ENCODE measurements at places on chromosomes 4 and X.

GRCh38 chrX:53421772-53422085 lies 725 bp downstream of the SMC1A start:
- no peak for DNase-seq

- no peak for DNase-seq
These were observed 37.2 kb downstream of the IDS start for GRCh38 chrX:149467920-149468319.

DNA sequence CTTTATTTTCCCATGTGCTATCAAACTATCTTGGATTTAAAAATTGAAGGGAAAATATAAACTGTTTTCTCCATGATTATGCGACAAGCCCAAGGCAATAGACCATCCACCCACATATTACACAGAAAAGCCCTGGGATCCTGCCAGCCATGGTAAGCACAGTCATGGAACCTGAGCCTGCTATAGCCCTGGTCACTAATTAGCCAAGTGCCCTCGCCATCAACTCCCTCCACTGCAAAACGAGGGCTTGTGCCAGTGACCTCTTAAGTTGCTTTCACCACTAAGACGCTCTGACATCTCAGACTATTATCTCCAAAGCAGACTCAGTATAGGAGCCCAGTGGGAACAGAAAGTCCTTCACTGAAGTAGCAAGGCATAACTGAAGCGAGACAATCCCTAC lies 69.2 kb downstream of the NLGN4X start:
- no peak for DNase-seq

DNA sequence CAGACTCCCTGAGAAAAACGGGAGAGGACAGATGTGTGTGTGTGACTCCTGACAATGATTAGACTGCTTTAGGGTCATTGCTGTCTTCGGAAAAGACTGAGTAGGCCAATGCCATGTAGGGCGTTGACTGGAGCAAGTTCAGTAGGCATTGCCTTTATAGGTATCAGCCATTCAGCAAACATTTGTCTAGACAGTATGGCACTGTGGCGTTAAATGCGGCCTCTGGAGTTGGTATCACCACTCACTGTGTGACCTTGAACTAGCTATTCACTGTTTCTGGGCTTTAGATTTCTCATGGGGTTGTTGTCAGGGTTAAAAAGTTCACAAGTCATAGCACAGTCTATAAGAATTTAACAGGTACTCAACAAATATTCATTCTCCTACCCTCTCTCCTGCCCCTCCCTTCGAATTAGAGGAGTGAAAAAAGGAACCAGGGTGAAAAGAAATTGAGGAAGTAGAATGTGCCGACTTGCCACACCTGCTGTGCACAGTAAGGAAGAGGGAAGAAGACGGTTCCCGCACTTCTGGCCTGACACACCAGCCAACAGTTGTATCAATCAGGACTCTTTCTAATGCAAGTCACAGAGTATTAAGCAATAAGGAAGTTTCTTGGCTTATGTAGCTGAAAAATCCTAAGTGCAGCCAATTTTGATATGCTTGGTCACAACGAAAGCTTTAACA lies 83.2 kb upstream of the PLAC8 start:
- no peak for DNase-seq

- DNase-seq = no peak
These were observed 23.2 kb downstream of the TNIP3 start for GRCh38 chr4:121140716-121141460.

GRCh38 chr4:128782076-128782715 lies 27.3 kb upstream of the JADE1 start:
- no peak for DNase-seq

- no peak for DNase-seq
These were observed 6.5 kb downstream of the FATE1 start for GRCh38 chrX:151722241-151722846.

- DNase-seq = no peak
These were observed 460 bp upstream of the GEMIN8 start for GRCh38 chrX:14030174-14030530.

DNA sequence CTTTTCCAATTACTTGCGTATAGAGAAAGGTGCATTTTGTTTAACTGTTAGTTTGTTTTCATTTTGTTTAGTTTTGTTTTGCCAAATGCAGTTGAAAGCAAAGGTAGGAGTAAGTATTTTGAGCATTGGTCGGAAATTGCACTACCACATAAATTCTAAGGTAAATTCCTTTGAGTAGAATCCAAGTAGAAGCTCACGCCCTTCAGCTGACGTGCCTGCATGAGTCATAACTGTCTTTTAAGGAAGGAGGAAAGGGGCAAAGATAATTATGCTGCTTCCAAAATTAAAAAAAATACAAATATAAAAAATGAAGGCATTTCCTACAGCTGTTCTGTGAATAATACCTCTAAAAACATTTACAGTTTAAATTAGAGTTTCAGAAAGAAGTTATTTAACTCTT lies 110.2 kb upstream of the MYOZ2 start:
- DNase-seq = peak; percentile 50

DNA sequence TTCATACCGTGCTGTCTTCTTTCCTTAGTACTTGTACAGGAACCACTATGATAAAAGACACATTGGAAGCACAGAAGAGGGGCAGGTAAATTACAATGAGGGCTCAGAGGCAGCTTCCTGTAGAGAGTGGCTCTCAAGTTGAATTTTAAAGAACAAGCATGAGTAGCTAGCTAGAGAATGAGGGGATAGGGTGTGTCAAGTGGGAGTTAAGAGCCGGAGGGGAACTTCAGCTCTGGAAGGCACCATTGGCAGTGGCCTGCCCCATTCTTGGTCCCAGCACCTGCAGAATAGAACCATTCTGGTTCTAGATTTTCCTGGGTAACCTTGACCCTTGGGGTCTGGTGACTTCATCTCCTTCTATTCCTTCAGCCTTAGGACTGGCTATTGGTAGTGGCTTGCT lies 34.0 kb upstream of the JADE1 start:
- no peak for DNase-seq

DNA sequence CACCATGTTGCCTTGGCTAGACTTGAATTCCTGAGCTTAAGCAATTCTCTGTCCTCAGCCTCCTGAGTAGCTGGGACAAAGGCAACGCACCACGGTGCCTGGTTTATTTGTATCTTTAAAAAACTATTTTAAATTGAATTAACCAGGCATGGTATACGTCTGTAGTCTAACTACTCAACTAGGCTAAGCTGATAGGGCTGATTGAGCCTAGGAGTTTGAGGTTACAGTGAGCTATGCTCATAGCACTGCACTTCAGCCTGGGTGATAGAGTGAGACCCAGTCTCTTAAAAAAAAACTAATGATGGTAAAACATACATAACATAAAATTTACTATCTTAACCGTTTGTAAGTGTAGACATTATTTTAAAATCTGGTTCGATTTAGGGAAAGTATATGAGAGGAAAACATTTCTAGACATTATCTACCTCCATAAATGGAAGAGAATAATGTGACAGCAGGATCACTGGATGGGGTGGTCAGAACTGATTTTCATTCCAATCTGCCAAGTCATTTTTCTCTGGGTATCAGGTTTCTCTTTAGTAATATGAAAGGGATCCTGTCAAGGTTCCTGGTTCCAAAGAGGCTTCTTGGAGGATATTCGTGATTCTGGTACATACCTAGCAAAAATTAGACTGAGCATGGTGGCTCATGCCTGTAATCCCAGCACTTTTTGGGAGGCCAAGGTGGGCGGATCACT lies 8.7 kb upstream of the ITGB1BP2 start:
- DNase-seq = no peak

DNA sequence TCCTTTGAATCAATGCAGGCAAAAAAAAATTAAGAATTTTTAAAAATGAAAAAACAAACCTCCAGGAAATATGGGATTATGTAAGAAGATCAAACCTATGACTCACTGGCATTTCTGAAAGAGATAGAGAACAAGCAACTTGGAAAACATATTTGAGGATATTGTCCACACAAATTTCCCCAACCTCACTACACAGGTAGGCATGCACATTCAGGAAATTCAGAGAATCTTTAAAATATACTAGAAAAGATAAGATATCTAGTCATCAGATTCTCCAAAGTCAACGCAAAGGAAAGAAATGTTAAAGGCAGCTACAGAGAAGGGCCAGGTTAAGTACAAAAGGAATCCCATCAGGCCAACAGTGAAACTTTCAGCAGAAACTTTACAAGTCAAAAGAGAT lies 85.6 kb downstream of the ANTXR2 start:
- DNase-seq = no peak

GRCh38 chr4:78361621-78362120 lies 189.9 kb upstream of the ANXA3 start:
- no peak for DNase-seq

DNA sequence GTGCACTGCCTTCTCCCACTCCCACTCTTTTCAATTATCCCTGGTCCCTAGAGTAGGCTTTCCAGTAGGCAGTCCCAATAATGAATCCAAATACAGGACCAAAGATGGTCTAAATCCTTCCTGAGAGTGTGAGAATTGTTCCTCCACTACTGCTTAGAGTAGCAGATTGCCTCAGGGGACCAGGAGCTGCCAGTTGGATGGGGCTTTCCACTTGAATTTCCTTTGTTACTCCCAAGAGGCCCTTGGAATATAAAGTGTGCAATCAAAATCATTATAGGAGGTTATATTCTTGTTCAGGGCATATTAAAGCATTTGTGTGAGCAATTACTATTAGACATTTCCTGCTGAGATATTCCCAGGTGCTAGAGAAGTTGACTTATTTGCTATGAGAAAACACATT lies 156.6 kb upstream of the TLL1 start:
- no peak for DNase-seq

DNA sequence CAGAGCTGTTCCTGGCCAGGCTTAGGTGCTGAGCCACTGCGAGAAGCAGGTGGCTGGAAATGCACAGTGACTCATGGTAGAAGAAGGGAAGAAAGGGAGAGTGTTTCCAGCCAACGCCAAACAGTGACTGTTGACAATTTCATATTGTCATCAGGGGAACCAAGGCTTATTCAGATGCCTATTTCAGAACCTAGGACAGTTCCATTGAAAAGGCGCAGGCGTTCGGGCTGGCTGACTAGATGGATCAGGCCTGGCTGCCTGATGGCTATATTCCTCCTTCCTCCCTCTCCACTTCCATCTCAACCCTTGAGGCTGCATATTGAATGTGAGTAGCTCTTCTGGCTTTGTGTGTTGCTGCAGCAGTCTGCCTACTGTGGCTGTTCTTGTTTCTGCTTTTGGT lies 73.0 kb upstream of the FRMPD4 start:
- no peak for DNase-seq

GRCh38 chr4:165369522-165369921 lies 9.3 kb upstream of the CPE start:
- no peak for DNase-seq

GRCh38 chr4:129064717-129065116 lies 28.6 kb downstream of the SCLT1 start:
- DNase-seq = no peak

DNA sequence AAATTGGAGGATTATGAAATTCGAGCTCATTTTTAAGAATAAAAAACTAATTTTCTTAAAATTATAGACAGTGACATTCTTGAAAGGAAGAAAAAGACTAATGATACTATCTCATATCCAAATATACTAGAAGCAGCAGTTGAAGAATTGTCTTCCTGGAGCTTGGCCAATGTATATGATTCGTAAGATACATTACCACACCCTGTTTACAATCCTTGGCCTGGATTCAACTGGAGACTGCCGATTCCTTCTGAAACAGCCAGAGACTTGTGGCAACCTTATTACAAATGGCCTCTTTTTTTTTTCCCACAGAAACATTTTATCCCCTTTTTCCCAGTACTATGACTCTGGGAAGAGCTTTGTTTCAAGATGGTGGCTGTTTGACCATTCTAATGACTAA lies 571.2 kb upstream of the FAT1 start:
- no peak for DNase-seq

DNA sequence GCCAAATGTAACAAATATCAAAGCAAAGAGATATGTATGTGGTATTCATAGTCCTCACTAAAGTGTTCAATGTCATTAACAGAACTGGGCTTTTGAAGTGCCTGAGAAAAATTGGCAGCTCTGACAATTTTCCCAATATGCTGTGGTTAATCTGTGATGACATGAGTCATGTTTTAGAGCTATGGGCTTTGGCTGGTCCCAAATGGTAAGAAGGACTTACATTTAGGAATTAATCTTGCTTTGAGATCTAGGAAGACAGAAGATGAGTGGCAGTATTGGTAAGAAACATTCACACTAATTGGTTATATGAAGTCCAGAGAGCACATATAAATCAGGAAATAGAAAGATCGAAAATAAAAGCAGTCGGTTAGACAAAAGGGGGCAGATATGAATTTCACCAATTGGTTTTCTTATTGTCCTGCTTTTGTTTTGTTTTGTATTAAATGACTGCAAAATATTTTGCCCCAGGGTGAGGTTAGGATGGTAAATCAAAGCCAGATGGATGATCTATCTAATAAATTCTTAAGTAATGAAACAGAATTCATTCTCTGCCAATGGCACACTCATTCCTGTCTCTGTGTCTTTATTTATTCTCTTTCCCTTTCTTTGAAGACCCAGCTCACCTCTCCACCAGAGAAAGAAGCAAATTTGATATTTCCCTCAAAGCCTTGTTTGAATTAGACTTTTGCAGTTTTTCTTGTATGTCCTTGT lies 993.1 kb downstream of the RPA4 start:
- no peak for DNase-seq

GRCh38 chr4:168744021-168744420 lies 247.2 kb downstream of the PALLD start:
- no peak for DNase-seq

DNA sequence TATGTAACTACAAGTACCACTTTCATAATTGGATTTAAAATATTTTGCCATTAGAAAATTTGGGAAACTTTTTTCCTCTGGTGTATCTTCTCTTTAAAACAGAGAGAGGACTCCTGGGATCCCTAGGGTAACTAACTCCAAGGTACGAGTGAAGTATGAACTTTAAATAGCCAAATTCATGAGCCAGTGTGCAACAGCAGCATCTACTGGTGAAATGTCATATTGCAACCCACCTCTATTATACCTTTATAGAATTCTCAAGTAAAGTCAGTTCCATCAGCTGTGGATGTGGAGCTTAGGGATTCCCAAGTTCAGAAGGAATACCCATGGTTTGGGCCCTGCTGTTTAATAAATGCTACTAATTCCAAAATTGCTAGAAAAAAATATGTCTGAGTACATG lies 282.7 kb upstream of the TAPT1 start:
- DNase-seq = no peak

GRCh38 chr4:109296527-109296926 lies 5.9 kb downstream of the COL25A1 start:
- no peak for DNase-seq

DNA sequence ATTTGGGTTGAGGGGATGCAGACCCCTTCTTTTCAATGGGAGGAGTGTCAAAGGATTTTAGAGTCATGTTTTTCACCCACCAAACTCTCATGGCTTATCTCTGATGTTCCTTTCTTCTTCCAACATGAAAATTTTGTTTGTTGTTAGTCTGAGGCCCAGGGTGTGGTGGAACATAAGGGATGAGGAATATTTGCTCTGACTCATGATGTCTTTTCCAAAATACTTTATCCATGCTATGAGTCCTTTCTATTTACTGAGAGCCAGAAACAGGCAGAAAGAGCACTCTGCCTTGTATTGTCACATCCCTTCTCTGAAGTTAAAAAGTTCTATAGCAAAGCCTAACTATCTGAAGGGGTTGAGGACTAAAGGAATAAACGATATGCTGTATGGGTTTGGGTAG lies 61.6 kb upstream of the GYPA start:
- no peak for DNase-seq
